ENCODE measurements at places on chromosomes 6 and 20.

GRCh38 chr6:162710419-162710818 lies 17.1 kb downstream of the PRKN start:
- no peak for DNase-seq

DNA sequence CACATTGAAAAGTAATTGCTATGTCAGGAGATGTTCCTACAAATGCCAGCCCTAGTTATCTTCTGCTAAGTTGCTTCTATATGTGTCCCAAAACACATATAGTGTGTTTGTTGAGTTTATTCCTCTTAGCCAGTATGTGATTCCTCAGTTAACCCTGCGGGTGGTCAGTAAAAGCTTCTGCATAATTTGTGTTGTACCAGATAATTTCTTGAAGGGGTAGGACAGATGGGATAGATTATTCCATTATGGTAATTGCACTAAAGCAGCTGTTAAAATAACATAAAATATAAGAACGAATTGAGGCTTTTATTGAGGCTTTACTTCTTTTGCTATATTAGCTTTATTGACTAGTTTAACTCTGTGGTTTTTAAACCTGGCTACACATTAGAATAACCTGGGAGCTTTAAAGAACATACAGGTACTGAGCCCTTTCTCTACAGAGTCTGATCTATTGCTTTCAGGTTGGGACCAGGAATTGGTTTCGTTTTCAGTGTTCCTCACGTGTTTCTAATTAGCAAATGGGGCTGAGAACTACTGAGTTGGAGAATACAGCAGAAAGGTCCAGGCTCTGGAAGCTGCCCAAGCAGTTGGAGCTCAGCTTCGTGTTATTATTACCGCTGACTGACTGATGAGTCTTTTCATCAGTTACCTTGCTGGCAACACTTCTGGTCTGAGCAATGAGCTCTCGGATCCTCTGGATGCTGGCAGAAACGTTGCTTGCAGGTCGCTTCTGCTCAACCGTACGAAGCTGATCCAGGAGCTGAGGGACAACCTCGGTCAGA lies 56.9 kb downstream of the FAM229B start:
- no peak for DNase-seq

DNA sequence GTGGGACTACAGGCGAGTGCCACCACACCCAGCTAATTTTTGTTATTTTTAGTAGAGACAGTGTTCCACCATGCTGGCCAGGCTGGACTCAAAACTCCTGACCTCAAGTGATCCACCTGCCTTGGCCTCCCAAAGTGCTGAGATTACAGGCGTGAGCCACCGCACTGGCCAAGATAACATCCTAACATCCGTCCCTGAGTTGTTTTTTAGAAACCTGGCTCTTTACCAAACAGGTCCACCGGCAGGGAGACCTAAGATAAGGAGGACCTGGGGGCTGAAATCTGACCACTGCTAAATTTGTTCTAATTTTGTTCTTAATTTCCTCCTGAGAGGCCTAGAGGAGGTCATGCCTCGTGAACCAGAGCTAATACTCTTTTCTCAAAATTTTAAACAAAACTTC lies 20.5 kb downstream of the CTCFL start:
- no peak for DNase-seq

- no peak for DNase-seq
Measured at GRCh38 chr6:10300071-10300470, 114.8 kb downstream of the TFAP2A start.

GRCh38 chr6:121274666-121275295 lies 59.5 kb downstream of the TBC1D32 start:
- no peak for DNase-seq

DNA sequence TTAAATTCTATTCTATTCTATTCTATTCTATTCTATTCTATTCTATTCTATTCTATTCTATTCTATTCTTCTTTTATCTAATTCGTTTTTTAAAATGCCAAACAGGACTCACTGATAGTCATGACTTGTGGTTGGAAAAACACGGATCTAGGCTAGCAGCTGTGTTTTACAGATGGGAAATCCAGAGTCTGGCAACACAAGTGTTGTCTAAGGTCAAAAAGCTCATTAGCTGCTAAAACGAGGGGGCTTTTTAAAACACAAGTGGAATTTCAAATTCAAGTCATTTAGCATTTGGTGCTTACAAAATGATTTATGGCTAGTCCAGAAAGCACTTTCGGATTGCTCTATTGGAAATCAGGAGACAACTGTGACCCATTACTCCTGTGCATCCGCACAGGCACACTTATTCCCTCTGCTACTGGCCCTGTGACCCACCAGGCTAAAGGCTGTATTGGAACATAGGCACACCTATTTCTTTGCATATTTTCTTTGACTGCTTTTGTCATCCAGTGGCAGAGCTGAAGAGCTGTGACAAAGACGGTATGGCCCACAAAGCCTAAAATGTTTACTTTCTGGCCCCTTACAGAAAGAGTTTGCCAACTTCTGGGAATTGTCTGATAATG lies 17.8 kb upstream of the MLIP start:
- no peak for DNase-seq

- DNase-seq = no peak
Measured at GRCh38 chr20:37266940-37267666, 5.5 kb upstream of the GHRH start.

GRCh38 chr20:16922834-16923233 lies 174.7 kb downstream of the OTOR start:
- DNase-seq = no peak

GRCh38 chr20:40607927-40608326 lies 81.1 kb downstream of the MAFB start:
- DNase-seq = no peak

GRCh38 chr6:100470422-100471120 lies 5.8 kb upstream of the SIM1 start:
- no peak for DNase-seq
